ENCODE measurements at places on chromosomes 3 and 15.

GRCh38 chr15:44468709-44469385, 41.4 kb downstream of the CTDSPL2 start:
- no peak for DNase-seq

GRCh38 chr15:65824031-65824743, 32.1 kb upstream of the DENND4A start:
- no peak for DNase-seq

DNA sequence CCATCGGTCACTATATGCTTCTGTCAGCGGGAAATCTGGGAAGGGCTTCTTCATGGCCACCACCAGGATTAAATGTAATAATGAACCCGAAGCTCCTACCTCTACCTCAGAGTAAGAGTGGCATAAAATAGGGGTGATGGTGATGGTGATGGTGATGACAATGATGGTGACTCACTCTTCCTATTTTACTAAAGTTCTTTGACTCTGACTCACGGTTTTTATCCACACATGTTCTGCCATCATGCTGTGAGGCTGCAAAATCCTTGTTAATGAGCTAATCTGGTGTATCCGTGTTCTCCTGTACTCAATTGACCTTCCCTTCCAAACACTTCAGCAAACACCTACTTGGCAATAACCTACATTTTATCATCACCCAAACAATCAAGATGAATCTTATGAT, 18.3 kb upstream of the FOXP1 start:
- DNase-seq, result no peak

GRCh38 chr3:57062101-57062631, 1.7 kb downstream of the SPATA12 start:
- DNase-seq, result no peak

- no peak for DNase-seq
Measured at GRCh38 chr3:55332176-55332575, 154.9 kb downstream of the WNT5A start.

DNA sequence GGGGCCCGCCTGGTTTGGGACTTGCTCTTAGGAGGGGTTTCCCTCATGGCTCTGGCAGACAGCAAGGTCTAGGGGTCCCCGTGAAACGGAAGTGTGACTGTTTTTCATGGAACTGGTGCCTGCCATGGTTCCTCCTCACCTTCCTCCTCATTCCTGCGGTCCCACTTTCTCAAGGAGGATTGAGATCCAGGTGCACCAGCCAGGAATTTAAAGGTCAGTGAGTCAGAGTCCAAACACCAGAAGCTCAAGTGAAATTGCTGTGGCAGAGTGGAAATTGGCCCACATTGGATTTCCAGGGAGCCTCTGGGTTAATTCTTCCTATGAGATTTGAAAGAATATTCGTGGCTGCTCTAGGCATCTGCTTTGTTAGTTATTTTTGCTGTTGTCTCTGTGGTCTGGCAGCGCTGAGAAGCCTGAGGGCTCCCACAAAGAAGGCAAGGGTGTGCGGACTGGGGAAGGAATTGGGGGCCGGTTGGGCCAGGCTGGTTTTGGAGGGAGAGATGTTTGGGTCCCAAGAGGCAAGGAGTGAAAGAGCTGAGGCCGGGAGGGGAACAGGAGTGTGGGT, 60.4 kb upstream of the TNFAIP8L3 start:
- DNase-seq, result no peak

DNA sequence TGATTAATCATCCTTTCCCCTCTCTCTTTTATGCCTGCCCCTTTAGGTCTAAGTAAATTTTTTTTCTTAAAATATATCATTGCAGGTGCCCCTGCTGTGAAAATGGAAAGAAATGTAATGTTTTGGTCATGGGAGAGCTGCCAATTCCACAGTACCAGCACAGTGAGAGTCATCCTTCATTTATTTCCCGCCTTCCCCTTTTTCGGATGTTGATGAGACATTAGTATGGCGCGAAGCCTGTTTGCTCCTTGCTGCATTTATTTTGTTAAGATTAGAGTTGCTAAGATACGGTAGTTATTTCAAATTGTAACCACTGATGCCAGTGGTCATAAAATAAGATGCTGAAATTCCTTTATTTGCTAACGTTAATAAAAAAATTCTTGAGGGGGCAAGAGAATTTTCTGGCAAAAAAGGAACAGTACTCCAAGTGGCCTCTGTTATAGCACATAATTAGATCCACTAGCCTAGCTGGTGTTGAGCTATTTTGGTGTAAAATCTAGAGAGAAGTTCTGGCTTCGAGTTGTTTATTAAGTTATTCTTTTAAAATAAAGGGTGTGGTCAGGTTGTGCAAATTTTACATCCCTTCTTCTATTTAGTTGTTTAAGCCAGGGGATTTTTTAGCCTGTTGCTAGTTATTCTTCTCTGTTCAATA, 62.8 kb downstream of the MDFIC2 start:
- DNase-seq, result no peak

DNA sequence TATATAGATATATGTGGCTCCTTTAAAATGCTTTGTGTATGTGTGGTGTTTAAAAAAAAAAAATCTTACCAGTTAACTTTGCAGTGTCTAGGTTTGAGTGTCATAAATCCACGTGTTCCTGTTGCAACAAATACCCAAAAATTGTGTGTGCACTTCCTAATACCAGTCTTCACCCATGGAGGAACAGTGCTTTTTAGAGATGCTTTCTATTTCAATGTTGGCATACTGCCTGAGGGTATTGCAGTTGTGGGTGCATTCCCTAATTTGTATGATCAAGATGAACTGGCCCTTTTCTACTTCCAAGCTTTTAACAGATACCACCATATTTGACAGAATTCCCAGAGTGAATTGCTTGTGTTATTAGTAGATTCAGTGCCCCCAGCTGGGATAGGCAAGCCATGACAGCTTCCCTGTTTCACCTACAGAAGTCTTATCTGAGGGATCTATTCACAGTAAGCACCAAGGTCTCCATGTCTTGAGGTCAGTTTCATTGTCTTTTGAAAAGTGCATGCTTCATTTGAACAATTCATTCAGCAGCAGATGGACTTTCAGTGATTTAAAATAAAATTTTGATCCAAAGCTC, 68.9 kb upstream of the GOLGA6B start:
- no peak for DNase-seq

DNA sequence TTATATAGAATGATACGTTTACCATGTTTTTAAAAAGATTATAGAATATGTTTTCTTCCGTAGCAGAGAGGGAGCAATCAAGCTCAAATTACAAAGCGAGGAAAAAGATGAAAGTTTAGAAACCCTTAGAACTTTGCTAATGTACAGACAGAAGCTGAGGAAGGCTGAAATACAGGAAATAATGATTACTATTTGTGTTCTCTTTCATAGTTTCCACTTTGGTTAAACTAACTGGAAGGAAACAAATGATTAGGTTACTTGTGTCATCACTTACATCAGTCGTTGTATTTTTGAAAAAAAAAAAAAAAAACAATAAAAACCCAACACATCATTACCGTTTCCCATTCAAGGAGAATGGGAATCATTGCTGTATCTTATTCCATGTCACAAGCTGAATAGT, 337.8 kb upstream of the CBLB start:
- no peak for DNase-seq

Data from stimulated activated CD4-positive, alpha-beta T cell treated with anti-CD3 and anti-CD28 coated beads, Interleukin-12 subunit alpha, Interleukin-12 subunit beta, amount 100 ng/mL, for 4 hours (primary cell).